ENCODE measurements at places on chromosomes 16 and 17.
A peak's percentile ranks its signal among the peaks of the same experiment; 100 is the strongest.

DNA sequence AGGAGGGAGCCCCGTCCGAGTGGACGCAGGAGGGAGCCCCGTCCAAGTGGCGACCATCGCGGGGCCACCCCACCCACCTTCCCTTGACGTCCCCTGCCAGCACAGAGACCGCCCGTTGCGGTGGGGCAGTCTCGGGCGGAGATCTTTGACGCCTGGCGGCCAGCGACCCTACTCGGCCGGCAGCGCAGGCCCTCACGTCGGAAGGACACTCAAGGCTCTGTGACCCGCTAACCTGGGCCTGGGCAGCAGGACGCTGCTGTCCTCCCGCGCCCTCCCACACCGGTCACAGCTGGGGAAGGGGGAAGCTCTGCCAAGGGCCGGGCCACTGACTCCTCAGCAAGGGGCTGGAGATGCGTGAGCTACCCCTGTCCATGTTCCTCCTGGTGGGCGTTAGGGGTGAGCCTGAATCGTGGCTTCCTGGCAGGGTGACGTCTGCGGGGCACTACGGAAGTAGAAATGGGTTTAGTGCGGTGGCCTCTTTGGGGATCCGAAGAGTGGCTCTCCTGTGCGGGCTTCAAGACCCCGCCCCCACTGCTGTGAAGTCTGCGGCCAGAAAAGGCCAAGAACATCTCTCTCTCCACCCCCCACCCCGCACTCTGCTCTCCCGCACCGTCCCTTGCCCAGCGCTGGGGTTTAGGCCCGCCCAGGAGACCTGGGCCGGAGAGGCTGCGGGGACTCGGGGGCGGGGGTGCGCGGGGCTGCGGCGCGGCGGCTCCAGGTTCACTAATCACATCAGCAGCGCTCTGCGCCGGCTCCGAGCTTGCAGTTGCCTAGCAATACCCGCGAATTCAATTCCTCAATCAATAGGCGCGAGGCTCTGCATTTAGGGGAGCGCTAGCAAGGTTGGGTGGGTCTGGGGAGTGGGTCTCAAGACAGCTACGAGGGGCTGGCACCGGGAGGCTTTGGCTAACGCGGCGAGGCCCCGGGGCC lies 5.8 kb downstream of the CBX8 start:
- DNase-seq = no peak

DNA sequence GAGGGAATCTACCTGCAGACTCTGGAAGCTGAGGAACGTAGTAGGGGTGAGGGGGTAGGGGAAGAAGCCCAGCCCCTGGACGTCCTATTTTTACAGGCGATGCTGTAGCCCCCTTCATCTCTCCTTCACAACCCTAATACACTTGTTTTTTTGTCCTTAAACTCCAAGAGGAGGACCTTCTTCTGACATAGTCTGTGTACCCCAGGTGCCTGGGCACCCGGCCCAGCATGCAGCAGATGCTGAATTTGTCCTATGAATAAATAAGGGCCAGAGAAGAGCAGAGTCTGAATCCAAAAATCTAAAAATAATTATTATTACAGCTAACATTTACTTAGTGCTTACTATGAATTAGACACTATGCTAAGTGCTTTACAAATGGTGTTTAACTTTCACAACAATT lies 5.1 kb downstream of the KIF18B start:
- DNase-seq = no peak

GRCh38 chr17:59637611-59638310 lies 18.1 kb downstream of the CLTC start:
- no peak for DNase-seq

DNA sequence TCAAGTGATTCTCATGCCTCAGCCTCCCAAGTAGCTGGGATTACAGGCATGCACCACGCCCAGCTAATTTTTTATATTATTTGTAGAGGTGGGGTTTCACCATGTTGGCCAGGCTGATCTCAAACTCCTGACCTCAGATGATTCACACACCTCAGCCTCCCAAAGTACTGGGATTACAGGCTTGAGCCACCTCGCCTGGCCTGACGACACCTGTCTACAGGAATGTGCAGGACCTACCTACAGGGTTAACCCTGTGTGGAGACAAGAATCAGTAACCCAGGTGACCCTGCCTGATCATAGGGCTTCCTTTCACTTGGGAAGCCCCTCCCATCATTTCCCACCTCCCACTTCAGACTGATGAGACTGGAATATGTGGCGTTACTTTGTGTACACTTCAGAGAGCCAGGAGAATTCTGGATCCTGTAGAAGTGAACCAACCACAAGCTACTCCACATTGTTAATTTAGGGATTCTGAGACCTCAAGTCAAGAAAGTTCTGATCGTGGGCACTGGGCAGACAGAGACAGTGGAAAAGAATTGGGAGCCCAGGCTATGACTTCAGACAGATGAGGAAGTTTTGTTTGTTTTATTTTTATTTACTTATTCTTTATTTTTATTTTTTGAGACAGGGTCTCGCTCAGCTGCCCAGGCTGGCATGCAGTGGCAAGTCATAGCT lies 5.7 kb upstream of the MILR1 start:
- no peak for DNase-seq

- no peak for DNase-seq
Observed at GRCh38 chr17:1123921-1124715, 55.7 kb downstream of the ABR start.

- no peak for DNase-seq
Observed at GRCh38 chr16:58656899-58657298, 27.3 kb upstream of the CNOT1 start.

- DNase-seq = no peak
Observed at GRCh38 chr17:10474536-10474935, 5.2 kb upstream of the MYH4 start.

GRCh38 chr16:48535831-48536613 lies 74.0 kb downstream of the N4BP1 start:
- DNase-seq = peak; percentile 92

GRCh38 chr16:58699151-58699550 lies 14.6 kb upstream of the SLC38A7 start:
- peak; percentile 61 for DNase-seq

DNA sequence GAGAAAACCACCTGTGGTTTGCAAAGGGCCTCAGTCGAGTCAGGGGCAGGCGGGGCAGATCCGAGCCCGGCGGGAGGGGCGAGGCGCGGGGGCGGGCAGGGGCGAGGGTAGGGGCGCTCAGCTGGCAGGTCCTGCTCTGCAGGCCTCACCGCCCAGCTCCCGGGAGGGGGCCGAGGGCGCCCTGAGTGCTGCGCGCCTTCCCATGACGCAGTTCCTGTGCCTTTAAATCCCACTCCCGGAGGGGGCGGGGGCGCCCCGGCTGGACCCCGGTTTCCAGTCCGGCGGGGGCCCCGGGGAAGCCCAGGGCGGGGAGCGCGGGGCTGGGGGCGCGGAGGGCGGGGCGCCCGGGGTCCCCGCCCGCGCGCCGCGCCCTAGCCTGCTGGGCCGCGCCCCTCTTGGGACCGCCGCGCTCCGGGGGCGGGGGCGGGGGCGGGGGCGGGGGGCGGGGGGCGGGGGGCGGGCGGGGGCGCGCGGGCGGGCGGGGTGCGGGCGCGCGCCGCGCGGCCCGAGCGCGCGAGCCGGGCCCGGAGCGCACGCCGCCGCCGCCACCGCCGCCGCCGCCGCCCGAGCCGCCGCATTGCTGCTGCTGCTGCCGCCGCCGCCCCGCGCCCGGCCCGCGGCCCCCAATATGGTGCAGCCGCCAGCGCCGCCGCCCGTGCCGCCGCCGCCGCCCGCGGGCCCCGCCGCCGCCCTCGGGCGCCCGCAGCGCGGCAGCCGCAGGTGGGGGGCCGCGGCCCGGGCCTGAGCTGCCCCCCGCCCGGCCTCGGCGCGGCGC lies at the start of gene JPH3:
Gene JPH3, plus strand, starts transcription at position 508 of the 775 bp plus-strand sequence. CDS start 639 bp downstream, outside the sequence.
- DNase-seq = no peak

GRCh38 chr16:17445421-17445820 lies 25.3 kb downstream of the XYLT1 start:
- DNase-seq = no peak

DNA sequence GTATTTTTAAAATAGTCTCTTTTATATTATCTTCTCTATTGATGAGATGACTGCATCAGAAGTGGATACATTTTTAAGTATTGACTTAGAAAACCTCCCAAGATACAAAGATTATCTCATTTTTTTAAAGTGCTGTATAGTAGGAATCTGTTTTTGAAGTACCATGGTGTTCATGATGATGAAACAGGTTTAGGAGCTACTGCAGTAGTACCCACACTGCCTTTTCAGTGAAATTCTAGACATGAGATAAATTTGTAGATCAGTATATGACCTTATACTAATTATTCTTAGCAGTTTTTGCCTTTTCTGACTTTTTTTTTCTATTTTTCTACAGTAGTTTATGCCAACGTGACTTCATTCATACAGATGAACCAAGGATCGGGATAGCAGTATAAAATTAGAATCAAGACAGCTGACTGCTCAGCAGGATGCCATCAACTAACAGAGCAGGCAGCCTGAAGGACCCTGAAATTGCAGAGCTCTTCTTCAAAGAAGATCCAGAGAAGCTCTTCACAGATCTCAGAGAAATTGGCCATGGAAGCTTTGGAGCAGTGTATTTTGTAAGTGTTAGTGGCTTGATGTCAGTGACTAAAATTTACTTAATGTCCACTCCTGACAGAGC lies 61.1 kb downstream of the TAOK1 start:
- no peak for DNase-seq

- no peak for DNase-seq
Observed at GRCh38 chr17:80837711-80838110, 153.9 kb upstream of the CHMP6 start.

GRCh38 chr16:17166095-17166494 lies 304.7 kb downstream of the XYLT1 start:
- no peak for DNase-seq

DNA sequence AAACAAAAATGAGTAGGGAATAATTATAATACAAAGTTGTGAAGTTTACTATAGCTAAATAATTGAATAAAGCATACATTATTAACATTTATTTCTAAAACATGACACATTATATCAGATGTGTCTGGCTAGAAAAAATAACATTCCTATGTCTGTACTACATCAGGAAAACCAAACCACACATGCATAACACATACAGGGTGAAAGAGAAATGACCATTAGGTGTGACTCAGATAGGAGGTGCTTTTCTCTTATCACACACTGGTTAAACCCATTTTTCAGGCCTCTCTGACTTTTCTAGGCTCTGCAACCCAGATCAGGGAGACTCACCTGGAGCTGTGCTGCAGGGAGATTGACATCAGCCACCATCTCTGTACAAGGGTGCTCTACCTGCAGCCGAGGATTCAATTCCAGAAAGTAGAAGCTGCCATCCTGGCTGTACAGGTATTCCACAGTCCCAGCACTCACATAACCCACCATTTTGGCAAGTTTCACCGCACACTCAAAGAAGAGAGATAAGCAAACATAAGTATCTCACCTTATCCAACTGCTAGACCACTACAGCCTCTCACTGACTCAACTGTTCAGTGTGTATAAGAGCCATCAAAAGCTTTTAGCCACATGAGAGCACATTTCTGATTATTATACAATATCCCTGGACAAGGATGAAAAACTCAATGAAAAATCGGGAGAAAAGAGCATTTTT lies 116.6 kb upstream of the C17orf78 start:
- no peak for DNase-seq

DNA sequence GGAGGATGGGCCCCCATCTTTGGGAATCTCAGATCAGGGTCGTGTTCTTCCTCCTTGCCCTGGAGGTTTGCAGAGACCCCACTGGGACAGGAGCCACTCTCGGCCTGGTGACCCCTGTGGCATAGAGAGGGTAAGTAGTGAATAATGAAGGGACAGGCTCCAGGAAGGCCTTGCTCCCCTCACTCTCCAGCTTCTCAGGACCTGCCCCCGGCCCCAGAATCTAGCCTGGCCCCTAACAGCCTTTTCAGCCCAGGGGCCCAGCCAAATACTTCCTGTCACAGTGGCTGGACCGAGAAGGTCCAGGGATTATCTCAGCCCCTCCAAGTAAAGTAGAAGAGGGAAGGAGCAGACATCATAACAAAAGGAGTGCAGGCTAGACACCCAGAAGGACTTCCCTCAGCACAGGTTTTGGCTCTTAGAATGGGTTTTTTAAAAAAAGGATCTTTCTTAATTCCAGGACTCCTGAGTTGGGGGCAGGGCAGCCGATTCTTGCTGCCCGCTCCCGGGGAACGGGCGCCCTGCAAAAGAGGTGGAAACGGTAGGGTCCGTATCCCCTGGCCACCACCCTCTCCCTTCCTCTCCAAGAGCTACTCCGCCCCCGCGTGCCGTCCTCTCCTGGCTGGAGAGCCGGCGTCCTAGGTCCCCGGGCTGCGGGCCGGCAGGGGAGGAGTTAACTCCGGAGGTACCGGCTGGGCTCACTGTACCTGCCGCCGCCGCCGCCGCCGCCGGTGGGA lies 559 bp upstream of the NXPH3 start:
- DNase-seq = no peak

DNA sequence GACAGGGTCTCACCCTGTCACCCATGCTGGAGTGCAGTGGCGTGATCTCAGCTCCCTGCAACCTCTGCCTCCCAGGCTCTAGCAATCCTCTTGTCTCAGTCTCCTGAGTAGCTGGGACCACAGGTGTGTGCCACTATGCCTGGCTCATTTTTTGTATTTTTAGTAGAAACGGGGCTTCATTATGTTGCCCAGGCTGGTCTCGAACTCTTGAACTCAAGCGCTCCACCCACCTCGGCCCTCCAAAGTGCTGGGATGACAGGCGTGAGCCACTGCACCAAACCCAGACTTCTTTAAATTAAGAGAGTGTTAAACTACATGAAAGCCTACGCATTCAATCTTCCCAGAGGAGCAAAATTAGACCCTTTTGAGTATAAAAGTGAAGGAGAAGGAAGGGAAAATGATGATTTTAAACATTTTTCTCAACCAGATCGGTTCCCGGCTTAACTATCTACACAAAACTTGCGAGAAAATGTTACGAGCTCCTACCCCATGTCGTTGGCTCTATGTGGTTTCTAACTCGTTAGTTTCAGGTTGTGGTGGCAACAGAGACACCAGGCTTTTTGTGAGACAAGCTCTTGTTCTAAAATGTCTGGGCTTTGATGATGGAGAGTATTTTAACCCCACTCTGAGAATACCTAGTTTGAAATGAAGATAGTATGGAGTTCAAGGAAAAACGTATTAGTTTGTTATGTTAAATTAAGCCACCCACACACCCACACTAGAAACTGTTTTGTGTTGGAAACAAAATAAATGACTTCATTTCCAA lies 26.3 kb downstream of the STAT5B start:
- DNase-seq = no peak

- no peak for DNase-seq
Observed at GRCh38 chr17:82909322-82909904, 69.6 kb upstream of the ZNF750 start.

GRCh38 chr17:51234162-51234561 lies 25.7 kb downstream of the MBTD1 start:
- no peak for DNase-seq

GRCh38 chr16:17258848-17259713 lies 211.7 kb downstream of the XYLT1 start:
- peak; percentile 78 for DNase-seq
